ENCODE measurements at places on chromosomes 1 and 21.

GRCh38 chr1:184555665-184556641 lies 169.1 kb downstream of the C1orf21 start:
- no peak for DNase-seq

DNA sequence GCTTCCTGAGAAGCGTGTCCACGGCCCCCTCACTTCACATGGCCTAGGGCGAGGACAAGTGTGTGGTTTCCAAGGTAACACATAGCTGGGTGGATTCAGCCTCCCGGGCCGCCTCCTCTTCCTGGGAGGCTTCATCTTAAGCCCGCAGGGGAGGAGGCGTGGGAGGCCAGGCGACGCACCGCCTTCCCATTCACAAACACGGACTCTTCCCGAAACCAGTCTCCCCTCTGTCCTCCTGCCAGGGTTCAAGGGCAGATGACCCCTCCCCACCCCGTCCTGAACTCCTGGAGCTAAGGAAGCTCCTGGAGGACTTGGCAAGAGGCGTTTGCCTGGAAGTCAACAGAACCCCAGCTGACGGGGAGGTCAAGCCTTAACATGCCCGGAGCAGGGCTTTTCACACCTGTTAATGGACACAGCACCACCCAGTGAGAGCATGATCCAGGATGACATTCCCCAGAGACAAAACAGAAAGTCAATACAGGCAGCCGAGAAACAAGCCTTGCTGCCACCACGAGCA lies 56.7 kb downstream of the KCNN3 start:
- no peak for DNase-seq

GRCh38 chr1:51329443-51330325 lies 678 bp downstream of the TTC39A start:
- no peak for DNase-seq

GRCh38 chr1:204376465-204376864 lies 16.7 kb upstream of the PLEKHA6 start:
- no peak for DNase-seq

GRCh38 chr1:55213151-55213884 lies 1.8 kb downstream of the USP24 start:
- DNase-seq = no peak

DNA sequence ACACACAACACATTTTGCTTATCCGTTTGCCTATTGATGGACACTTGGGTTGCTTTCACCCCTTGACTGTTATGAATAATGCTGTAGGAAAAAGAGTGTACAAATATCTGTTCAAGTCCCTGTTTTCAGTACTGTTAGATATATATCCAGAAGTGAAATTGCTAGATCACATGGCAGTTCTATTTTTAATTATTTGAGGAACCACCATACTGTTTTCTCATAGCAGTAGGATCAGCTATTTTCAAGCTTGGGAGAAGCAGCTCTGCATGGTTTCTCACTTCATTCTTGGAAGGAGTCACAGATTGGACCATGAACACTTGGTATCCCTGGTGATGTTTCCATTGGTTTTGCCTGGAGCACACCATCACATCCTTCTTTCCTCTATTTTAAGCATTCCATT lies 114.4 kb upstream of the ZP4 start:
- no peak for DNase-seq

DNA sequence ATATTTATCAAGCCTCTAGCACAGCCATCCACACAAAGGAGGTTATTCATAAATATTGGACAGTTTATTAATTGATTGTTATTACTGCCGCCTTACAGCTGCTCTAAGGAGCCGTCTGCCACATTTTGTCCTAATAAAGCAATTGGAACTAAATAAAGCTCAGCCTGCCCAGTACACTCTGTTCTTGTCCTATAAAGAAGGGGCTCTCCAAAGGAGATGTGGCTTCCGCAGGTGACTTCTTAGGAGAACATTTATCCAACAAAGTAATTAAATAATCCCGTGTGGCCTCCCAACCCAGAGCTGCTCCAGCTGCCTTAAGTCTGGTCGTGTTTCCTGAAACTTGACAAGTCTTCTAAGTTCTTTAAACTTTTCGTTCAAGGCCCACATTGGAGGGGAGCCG lies 497.7 kb downstream of the NPHP4 start:
- DNase-seq = no peak

- DNase-seq = no peak
Measured at GRCh38 chr1:62425041-62425440, 11.8 kb upstream of the USP1 start.

DNA sequence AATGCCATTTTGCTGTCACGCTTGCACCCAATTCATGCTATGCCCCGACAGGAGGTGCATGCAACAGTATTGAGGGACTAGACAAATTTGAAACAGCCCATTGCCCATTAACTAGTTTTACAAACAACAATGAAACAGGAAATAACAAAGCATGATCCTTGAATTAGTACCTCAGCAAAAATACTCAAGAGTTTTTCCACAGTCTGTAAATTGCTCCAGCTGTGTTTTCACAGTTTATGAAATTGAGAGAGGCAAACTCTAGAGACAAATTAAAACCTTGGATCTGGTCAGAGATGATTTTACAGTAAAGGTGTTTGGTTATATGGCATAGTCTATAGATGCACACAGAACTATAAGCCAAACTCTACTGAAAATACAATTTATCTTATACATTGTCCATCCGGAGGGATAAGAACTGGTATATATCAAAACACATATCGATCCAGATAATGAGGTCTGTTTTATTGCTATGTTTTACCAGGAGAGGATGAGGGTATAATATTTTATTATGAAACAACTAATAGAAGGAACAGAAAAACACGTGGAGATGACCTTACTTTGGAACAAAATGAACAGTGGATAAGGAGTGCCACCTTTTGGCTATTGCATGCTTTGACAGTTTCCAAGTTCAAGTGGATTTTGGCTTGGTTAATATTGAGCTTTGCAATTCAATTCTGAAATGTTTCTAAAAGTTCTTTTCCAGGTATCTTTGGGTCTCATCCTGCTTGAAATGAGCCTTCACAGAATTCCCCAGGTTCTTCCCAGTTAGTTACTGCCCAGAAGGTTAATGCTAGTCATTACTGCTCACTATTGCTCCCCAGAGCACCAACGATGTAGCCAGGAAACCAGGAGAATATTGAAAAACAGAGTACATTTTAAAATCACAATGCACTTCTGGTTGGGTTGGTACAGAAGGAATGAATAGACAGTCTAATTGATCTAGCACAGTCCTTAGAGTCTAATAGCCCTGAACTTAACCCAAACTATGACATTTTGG lies 45.7 kb downstream of the ZC3H11B start:
- DNase-seq = no peak

- no peak for DNase-seq
Measured at GRCh38 chr1:178580096-178580495, 67.2 kb downstream of the TEX35 start.

- no peak for DNase-seq
Measured at GRCh38 chr1:159594625-159595405, 7.2 kb downstream of the APCS start.

DNA sequence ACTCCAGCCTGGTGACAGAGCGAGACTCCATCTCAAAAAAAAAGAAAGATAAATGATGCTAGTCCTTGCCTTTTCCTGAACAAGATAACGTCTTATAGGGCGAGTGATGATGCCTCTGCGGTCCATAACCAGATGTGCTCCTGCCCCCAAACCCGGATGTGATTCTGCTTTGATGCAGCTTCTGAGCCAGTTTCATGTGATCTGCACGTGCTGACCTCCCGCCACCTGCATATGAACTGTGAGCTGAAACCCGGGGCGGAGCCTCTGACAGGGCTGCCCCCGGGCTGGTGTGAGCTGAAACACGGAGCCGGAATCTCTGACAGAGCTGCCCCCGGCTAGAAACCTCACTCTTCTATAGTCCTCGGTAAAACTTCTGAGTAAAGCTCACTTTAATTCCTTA lies 1.3 kb downstream of the KRTAP12-4 start:
- no peak for DNase-seq

DNA sequence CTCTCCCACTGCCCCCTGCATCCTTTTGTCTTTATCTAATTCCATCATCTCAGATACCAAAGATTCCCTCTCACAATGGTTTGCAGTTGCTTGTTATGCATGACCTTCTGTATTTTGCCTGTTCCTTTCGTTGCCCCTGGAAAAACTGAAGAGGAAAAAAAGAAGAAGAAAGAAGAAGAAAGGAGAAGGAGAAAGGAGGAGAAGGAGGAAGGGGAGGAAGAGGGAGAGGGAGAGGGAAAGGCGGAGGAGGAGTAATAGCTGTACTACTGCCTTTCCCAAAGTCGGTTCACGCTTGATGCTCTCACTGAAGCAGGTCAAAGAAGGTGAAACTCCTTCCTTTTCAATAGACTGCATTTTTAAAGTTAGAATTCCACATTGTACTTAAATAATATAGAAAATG lies 513.8 kb downstream of the PTPRC start:
- no peak for DNase-seq

DNA sequence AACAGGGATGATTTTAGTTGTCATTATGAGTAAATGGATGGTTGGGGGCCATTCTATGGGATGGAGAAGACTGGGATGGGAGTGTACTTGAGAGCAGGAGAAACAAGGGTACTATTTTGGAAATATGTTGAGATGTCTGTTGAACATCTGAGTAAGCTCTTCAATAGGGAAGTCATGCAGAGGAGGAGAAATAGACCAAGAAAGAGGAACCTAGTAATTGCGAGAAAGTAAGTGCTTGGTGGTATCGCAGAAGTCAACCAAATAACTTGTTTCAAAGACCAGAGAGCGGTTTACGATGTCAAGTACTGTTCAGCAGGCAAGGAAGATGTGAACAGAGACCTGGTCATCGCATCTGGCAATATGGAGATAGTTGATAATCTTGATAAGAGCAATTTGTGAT lies 22.4 kb upstream of the CHRM3 start:
- no peak for DNase-seq

- no peak for DNase-seq
Measured at GRCh38 chr1:59350521-59350920, 53.6 kb downstream of the FGGY start.

- no peak for DNase-seq
Measured at GRCh38 chr1:14873677-14874076, 275.2 kb downstream of the KAZN start.

- DNase-seq = no peak
Measured at GRCh38 chr1:218945050-218945449, 228.6 kb upstream of the LYPLAL1 start.

DNA sequence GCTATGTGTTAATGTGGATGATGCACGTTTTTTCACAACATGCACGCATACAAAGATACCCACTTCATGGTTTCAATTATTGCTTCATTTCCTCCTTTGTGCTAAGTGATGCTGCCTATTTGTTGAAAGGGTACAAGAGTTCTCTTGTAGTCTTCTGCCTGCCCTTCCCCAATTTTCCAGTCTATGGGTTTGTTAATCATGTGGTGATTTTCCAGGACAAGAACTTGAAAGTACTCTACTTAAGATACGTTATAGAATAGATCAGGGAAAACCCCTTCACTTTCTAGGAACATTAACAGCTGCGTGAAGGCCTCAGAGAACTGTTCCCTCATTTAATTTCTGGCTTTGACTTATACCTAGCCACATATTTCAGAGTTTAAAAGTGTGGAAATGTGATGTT lies 52.1 kb upstream of the SLC44A3 start:
- no peak for DNase-seq

DNA sequence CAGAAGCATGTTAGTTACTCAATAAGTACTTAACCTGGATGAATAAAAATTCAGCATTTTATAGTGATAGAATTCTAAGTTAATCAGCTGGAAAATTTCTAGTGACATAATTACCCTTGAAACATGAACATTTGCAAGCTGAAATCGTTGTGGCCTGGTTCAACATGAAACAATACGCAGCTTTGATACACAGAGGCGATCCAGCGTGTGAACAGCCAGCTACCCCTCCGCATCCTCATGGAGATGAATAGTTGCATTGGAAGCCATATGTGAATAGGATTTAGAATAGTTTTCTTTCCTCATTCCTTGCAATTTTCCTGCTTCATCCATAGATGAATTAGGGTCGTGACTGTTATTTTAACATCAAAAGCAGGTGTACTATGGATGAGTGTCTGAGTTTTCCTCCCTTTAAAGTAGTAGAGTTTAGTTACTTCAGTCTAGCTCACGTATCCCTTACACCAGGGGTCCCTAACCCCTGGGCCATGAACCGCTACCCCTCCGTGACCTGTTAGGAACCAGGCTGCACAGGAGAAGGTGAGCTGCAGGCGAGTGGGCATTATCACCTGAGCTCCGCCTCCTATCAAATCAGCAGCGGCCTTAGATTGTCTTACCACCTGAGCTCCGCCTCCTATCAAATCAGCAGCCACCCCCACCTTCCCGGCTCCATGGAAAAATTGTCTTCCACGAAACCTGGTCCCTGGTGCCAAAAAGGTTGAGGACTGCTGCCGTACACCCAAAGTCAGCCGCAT lies 6.2 kb upstream of the TARBP1 start:
- DNase-seq = no peak

- no peak for DNase-seq
Measured at GRCh38 chr1:117698398-117699160, 92.7 kb downstream of the TENT5C start.

- no peak for DNase-seq
Measured at GRCh38 chr1:159938211-159938852, 7.1 kb downstream of the IGSF9 start.

DNA sequence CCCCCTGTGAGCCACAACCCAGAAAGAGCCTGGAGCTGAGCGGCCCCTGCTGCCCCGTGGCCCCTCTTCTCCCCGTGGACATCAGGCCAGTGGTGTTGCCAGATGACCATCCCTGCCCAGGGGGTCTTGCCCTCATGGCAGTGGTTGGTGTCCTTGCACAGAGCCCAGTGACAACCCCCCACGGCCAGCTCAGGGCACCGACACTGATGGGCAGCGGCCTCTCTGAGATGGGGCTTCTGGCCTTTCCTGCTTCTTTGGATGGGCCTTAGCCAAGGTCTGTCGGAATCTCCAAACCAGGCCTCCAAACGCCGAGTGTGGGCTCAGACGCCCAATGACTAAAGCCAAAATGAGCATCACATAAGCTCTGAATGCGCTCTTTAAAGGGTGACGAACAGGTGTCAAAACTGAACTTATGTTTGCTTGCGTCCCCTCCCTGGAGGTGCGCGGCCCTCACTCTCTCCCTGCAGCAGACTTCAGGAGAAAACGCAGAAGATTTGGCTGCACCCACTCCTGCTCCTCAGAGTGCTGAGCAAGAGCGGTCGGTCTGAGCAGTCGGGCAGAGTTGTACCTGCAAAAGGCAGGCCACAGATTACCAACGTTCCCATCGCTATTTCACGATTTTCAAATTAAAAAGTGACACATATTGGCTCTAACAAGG lies 41.9 kb downstream of the UBE2G2 start:
- DNase-seq = no peak

Measured in activated CD4-positive, alpha-beta T cell treated with anti-CD3 and anti-CD28 coated beads for 48 hours (primary cell).